ENCODE measurements at places on chromosomes 13 and 19. TPM values are rescaled to one million over a fixed set of nuclear protein-coding genes. Genes with fewer than 3 reads are reported as not detected.
A peak's percentile ranks its signal among the peaks of the same experiment; 100 is the strongest.

Gene STOML3
- not detected for total RNA-seq

GRCh38 chr13:98142380-98143156, at the start of gene FARP1:
TSS of gene FARP1 (plus strand) at chr13:98143094. CDS start at chr13:98213243, 70,149 bp downstream.
- peak; percentile 88 for DNase-seq
- peaks cover 15% of the 10 kb centered on the region for H3K4me1 ChIP-seq
- peak within 1 kb of the TSS; percentile 98 for H3K4me3 ChIP-seq

GRCh38 chr13:78593652-78594455, 9.5 kb downstream of the POU4F1 start:
- no peak overlapping the region for H3K4me3 ChIP-seq
- no peaks in the 10 kb centered on the region for H3K4me1 ChIP-seq
- H3K36me3 ChIP-seq, result no peaks in the 10 kb centered on the region
- peaks cover 92% of the 10 kb centered on the region for H3K27me3 ChIP-seq
- DNase-seq, result no peak
- H3K27ac ChIP-seq, result no peak overlapping the region

- H3K4me3 ChIP-seq, result peak overlapping the region; percentile 93
- no peaks in the 10 kb centered on the region for H3K27me3 ChIP-seq
- peaks cover 40% of the 10 kb centered on the region for H3K4me1 ChIP-seq
- no peaks in the 10 kb centered on the region for H3K36me3 ChIP-seq
- peak overlapping the region; percentile 81 for H3K27ac ChIP-seq
- DNase-seq, result peak; percentile 76
Observed at GRCh38 chr13:97976610-97977521, 23.4 kb downstream of the IPO5 start.

DNA sequence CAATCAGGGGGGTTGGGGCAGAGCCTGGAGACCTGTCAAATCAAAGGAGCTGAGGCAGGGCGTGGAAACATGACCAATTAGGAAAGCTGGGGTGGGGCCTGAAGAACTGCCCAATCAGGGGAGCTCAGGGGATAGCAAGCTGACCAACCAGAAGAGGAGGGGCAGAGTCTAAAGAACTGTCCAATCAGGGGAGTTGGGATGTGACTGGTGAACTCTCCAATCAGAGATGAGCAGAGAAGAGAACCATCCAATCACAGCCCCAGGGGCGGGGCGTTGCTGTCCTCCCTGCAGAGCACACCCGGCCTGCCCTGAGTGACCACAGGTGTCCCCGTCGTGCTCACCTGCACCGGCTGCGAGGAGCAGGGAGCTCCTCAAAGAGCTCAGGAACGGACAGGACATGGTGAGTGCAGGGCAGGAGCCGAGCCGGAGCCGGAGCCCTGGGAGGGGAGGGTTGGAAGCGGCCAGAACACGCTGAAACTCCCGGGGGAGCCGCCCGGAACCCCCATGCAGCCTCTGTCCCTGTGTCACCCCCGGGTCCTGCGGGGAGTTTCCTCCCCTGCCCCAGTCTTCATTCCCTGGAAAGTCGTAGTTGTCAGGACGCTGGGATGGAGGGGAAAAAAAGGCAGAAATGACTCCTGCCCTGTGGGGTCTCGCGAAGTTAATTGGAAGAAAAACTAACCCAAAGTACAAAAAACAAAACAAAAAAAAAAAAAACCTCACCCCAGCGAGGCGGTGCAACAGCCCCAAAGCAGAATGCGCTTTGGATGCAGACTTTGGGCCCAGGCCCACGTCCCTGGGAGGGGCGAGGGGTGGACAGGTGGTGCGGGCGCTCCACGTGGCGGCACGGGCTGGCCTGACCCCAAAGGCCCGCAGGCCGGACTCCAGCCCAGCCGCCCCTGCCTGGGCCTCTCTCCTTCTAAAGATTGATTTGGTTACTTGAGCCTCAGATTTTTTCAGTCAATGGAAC, at the start of gene ZNF556:
ZNF556 (plus strand) TSS at position 311 of the 967 bp plus-strand sequence; CDS start at position 398, 87 bp downstream.
- no peak within 1 kb of the TSS for H3K4me3 ChIP-seq
- H3K36me3 ChIP-seq, result no peaks in the 10 kb centered on the region
- peak; percentile 12 for DNase-seq
- no peak within 1 kb of the TSS for H3K27ac ChIP-seq
- H3K4me1 ChIP-seq, result no peaks in the 10 kb centered on the region

DNA sequence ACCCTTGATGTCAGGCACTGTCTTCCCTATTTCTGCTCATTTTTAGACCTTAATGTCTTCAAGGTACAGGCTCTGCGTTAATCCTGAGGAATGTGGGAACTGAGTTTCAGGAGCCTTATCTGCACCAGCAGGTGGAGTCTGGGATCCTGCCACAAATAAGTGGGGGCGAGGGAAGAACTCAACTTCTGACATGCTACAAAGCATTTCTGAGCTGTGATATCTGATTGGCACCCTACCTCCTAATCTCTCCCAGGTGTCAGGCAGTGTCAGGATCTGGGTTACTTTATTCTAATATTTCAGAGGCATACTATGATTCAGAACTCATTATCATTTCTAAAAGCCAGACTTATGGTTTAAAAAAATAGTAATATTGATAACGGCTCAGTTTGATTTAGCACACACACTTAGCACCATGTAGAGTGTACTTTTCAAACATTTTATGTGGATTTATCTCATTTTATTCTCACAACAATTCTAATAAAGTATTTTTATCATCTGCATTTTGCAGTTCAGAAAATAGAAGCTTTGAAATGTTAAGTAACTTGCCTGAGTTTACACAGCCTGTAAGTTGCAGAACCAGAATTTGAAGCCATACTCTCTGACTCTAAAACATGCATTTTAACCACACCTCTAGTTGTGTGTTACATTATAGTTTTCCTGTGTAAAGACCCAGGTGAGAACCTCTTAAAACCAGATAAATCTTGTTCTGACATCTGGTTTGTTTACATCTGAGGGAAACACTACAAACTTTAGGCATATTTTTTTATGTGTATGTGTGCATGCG, 358.6 kb downstream of the TDRD3 start:
- H3K36me3 ChIP-seq, result no peaks in the 10 kb centered on the region
- H3K27me3 ChIP-seq, result no peaks in the 10 kb centered on the region
- H3K4me1 ChIP-seq, result no peaks in the 10 kb centered on the region

DNA sequence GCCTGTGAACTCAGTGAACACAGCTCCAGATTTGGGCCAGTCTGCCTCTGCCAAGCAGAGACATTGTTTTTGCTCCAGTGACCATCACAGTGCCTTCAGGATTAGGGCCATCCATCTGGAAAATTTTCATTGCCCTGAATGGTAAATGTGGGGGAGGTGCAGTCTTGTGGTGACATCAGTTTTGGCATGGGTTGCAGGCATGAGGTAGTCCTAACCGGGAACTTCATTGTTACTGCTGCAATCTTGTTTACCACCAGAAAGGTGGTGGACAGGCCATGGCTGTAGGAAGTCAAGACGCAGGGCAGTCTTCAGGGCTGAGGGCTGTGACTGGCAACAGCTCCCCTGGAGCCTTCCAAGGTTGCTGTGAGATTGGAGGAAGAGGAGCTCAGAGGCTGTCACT, 55.2 kb downstream of the SPATA13 start:
- 0 out of 2 replicates have a peak, but pooled peaks cover 5% of the 10 kb centered on the region for H3K4me1 ChIP-seq
- no peaks in the 10 kb centered on the region for H3K27me3 ChIP-seq
- H3K27ac ChIP-seq, result no peak overlapping the region
- H3K4me3 ChIP-seq, result no peak overlapping the region

- DNase-seq, result peak; percentile 93
- H3K27me3 ChIP-seq, result no peaks in the 10 kb centered on the region
- H3K27ac ChIP-seq, result peak overlapping the region; percentile 63
- no peaks in the 10 kb centered on the region for H3K36me3 ChIP-seq
Observed at GRCh38 chr19:11378319-11379189, 4.1 kb downstream of the SWSAP1 start.

Gene ZNF561
- total RNA-seq, result 33.6 TPM

Gene NKPD1
- total RNA-seq, result 0.25 TPM

DNA sequence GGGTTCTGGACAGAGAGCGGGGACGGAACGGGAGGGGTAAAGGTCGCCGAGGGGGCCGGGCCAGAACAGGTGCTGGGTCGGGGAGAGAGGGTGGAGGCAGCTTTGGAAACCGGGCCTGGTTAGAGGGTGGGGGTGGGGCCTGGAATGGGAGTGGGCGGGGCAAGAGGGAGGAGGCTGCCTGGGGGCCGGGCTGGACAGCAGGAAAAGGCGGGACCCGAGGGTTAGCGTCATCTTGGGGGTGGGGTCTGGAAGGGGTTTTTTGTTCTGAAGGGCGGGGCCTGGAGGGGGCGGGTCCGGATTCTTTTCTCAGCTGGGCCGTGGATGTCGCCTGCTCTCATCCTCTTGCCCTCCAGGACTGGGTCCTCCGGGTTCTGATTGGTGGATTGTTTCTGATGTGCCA, 4.3 kb upstream of the ZNF813 start:
- no peaks in the 10 kb centered on the region for H3K27me3 ChIP-seq
- DNase-seq, result peak; percentile 40
- H3K4me1 ChIP-seq, result no peaks in the 10 kb centered on the region
- H3K27ac ChIP-seq, result no peak overlapping the region
- no peak overlapping the region for H3K4me3 ChIP-seq

DNA sequence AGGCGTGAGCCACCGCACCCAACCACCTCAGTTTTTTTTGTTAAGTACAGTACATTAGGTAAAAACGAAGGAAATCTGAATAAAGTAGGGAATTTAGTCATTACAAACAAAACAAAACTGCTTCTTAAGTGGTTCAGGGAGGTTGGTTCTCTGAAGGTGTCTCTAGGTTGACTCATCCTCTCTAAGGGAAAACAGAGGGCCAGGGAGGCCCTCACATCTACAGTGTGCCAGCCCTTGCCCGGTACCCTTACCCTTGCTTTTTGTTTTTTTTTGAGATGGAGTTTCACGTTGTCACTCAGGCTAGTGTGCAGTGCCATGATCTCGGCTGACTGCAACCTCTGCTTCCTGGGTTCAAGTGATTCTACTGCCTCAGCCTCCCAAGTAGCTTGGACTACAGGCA, 17.2 kb upstream of the JUND start:
- peaks cover 24% of the 10 kb centered on the region for H3K4me1 ChIP-seq
- DNase-seq, result peak; percentile 64
- no peaks in the 10 kb centered on the region for H3K27me3 ChIP-seq
- H3K27ac ChIP-seq, result peak overlapping the region; percentile 32
- no peak overlapping the region for H3K4me3 ChIP-seq

GRCh38 chr19:18610556-18611326, 1.9 kb upstream of the TMEM59L start:
- H3K36me3 ChIP-seq, result no peaks in the 10 kb centered on the region
- no peak overlapping the region for H3K27ac ChIP-seq
- H3K4me3 ChIP-seq, result no peak overlapping the region
- no peaks in the 10 kb centered on the region for H3K4me1 ChIP-seq

DNA sequence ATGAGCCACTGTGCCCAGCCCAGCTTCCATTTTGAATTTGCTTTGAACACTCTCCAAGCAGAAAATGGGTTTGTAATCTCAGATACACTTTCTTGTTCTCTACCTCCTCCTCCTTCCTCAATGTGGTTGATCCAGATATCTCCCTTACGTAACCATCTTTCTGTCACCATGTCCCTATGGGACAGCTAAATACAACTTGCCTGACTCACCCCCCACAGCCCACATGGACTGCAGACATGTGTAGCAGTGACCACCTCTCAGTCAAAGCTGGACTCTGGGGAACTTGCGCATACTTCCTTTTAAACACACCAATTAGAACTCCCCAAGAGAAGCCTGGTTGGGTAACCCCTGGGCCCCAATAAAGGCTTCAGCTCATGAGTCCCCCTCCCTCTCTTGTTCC, 10.8 kb upstream of the ZNF799 start:
- no peaks in the 10 kb centered on the region for H3K4me1 ChIP-seq
- H3K4me3 ChIP-seq, result no peak overlapping the region
- DNase-seq, result no peak
- H3K27me3 ChIP-seq, result no peaks in the 10 kb centered on the region

- H3K27me3 ChIP-seq, result no peaks in the 10 kb centered on the region
- H3K4me3 ChIP-seq, result no peak overlapping the region
- H3K4me1 ChIP-seq, result peaks cover 49% of the 10 kb centered on the region
Observed at GRCh38 chr19:6068711-6069110, 41.6 kb downstream of the RFX2 start.

Gene EID2B
- 3.9 TPM for total RNA-seq

GRCh38 chr13:73109288-73109899, 50.6 kb downstream of the KLF5 start:
- no peak overlapping the region for H3K4me3 ChIP-seq
- DNase-seq, result no peak
- no peaks in the 10 kb centered on the region for H3K27me3 ChIP-seq
- H3K4me1 ChIP-seq, result no peaks in the 10 kb centered on the region

DNA sequence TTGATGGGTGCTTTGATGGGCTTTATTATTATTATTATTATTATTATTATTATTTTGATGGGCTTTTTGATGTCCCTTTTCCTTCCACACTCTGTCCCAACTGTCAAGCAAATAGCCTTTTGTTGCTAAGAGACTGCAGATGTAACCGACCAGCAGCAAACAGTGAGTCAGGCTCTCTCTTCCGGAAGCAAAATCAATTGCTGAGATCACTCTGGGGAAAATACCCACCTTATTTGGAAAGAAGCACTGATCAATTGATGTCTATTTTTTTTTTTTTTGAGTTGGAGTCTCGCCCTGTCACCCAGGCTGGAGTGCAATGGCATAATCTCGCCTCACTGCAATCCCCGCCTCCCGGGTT, 2.9 kb downstream of the LDLR start:
- H3K36me3 ChIP-seq, result no peaks in the 10 kb centered on the region
- no peaks in the 10 kb centered on the region for H3K27me3 ChIP-seq
- H3K27ac ChIP-seq, result peak overlapping the region; percentile 93
- DNase-seq, result peak; percentile 87
- H3K4me3 ChIP-seq, result peak overlapping the region; percentile 89

GRCh38 chr19:12783291-12783848, 7.9 kb upstream of the JUNB start:
- peaks cover 27% of the 10 kb centered on the region for H3K4me1 ChIP-seq
- DNase-seq, result peak; percentile 42
- H3K36me3 ChIP-seq, result no peaks in the 10 kb centered on the region
- H3K27ac ChIP-seq, result peak overlapping the region; percentile 73
- no peaks in the 10 kb centered on the region for H3K27me3 ChIP-seq

- DNase-seq, result no peak
- H3K4me1 ChIP-seq, result peaks cover 30% of the 10 kb centered on the region
- no peak overlapping the region for H3K4me3 ChIP-seq
- H3K27me3 ChIP-seq, result no peaks in the 10 kb centered on the region
Observed at GRCh38 chr13:31968473-31968872, 63.1 kb upstream of the FRY start.

- peak; percentile 24 for DNase-seq
- no peak overlapping the region for H3K27ac ChIP-seq
- H3K27me3 ChIP-seq, result no peaks in the 10 kb centered on the region
- no peaks in the 10 kb centered on the region for H3K36me3 ChIP-seq
- no peak overlapping the region for H3K4me3 ChIP-seq
Observed at GRCh38 chr13:38376546-38376945, 26.9 kb downstream of the UFM1 start.

DNA sequence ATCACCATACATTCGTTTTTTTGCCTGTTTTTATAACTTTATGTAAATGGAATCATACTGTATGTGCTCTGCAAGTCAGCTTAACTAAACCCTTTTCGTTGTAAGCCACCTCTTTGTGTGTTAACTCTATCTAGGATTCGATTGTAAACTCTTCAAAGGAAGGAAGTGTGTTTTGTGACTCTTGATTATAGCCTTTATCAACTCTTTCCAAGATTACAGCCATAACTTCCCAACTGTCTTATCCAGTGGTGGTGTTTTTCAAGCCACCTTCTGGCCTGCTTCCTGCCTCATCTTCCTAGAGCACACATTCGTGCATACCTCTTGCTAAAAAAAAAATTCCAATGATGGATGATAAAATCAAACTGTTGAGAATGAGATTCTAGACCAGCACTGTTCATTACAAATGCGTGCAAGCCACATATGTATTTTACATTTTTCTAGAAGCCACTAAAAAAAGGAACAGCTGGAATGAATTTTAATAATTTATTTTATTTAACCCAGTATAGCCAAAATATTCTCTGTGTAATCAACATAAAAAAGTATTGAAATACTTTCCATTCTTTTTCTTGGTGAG, 12.0 kb upstream of the FBXL3 start:
- no peak overlapping the region for H3K4me3 ChIP-seq
- peaks cover 8% of the 10 kb centered on the region for H3K4me1 ChIP-seq
- H3K27me3 ChIP-seq, result no peaks in the 10 kb centered on the region
- no peak overlapping the region for H3K27ac ChIP-seq
